ENCODE measurements at places on chromosomes 5 and 9. TPM values are rescaled to one million over a fixed set of nuclear protein-coding genes. Genes with fewer than 3 reads are reported as not detected.
A peak's percentile ranks its signal among the peaks of the same experiment; 100 is the strongest.

GRCh38 chr5:32325062-32325461, 12.3 kb upstream of the MTMR12 start:
- H3K36me3 ChIP-seq: no peaks in the 10 kb centered on the region
- no peaks in the 10 kb centered on the region for H3K27me3 ChIP-seq
- no peak overlapping the region for H3K27ac ChIP-seq
- no peaks in the 10 kb centered on the region for H3K4me1 ChIP-seq

- H3K27ac ChIP-seq: no peak overlapping the region
- H3K4me3 ChIP-seq: no peak overlapping the region
- no peaks in the 10 kb centered on the region for H3K4me1 ChIP-seq
- H3K27me3 ChIP-seq: no peaks in the 10 kb centered on the region
Observed at GRCh38 chr9:138011951-138012500, 134.4 kb downstream of the CACNA1B start.

DNA sequence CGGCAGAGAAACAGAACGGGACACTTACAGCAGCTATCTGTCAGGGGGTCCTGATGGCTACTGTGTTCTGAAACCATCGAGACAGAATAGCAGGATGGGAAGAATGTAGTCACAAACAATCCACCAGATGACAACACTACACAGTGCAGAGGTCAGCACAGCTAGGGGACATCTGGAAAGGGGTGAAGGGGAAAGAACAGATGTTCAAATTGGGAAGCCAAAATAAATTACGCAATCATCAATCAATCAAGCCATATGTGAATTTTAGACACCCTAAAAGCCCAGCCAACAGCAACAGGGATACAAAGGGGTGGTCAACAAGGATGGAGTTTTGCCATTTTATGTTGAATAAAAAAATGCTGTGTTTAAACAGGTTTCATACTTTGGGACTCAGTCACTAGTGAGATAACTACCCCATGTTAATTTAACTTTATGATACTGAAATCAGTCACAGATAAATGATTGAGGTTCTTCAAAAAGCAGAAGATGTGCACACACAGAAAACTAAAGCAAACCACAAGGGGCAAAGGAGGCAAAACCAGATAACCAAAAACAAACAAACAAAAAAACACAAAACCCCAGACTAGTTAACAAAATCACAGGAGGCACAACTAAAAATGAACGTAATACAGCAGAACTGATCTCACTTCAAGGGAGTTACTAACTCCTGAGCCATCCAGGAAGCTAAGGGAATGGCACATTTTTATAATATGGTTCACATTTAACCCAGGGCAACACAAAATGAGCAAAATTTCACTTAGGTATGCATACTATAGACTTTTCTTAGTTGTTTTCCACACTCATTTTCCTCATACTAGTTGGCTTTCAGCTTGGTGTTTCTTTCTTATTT, 65.9 kb downstream of the HABP4 start:
- H3K36me3 ChIP-seq: peaks cover 4% of the 10 kb centered on the region
- no peak for DNase-seq
- no peak overlapping the region for H3K4me3 ChIP-seq
- H3K27ac ChIP-seq: peak overlapping the region; percentile 79
- peaks cover 44% of the 10 kb centered on the region for H3K4me1 ChIP-seq

DNA sequence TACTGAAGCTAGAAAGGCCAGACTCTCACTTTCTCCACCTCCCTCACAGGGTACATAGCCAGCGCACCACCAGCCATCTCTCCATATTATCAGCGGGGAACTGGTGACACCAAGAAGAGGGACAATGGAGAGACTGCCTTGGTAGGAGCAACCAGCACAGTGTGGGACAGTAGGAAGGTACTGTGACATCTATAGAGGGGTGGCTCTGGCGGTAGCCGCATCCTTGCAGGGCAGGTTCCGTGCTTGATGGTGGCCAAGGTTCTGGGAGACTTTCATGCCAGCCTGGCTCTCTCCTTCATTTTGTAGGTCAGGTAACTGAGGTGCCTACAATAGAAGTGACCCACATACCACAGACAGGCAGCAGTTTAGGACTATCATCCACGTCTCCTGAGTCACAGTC, 65.5 kb upstream of the SMIM23 start:
- H3K27ac ChIP-seq: no peak overlapping the region
- no peak for DNase-seq
- no peaks in the 10 kb centered on the region for H3K4me1 ChIP-seq

- no peak overlapping the region for H3K4me3 ChIP-seq
- DNase-seq: no peak
- peaks cover 95% of the 10 kb centered on the region for H3K36me3 ChIP-seq
- no peak overlapping the region for H3K27ac ChIP-seq
- H3K4me1 ChIP-seq: no peaks in the 10 kb centered on the region
Observed at GRCh38 chr9:89340332-89340731, 22.0 kb downstream of the SECISBP2 start.

DNA sequence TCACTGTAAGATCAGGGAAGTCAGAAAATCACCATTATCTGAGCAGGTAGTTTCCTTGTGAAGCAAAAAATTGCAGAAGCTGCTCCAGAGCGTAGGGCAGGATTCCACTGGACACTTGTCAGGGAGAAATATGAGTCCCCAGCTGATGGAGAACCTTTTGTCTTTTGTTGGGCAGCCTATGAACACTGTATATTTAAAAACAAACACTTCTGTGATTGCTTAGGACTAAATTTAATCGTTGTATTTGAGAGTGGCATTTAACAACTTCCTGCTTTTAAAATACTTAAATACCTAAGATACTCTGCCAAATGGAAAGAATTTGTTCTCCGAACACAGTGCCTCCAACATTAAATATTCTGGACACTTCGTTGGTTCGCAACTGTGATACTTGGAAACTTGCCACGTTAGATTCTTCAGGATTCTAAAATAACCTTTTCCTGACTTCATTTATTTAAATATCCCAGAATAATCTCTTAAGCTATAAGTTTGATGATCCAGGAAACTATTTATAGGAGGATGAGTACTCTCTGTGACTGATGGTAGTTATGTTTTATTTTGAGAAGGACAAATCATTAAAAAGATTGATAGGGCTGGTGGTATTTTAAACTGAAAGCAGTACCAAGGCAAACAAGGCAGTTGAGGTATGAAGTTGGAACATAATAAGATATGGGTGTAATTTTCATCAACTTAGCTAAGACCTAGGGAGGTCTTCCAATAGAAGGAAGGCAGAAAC, 2.7 kb upstream of the HSPA4 start:
- H3K36me3 ChIP-seq: no peaks in the 10 kb centered on the region
- H3K4me3 ChIP-seq: no peak overlapping the region
- H3K27me3 ChIP-seq: no peaks in the 10 kb centered on the region
- no peak for DNase-seq
- peak overlapping the region; percentile 98 for H3K27ac ChIP-seq
- peaks cover under 1% of the 10 kb centered on the region for H3K4me1 ChIP-seq

GRCh38 chr5:92912283-92912682, 668.7 kb downstream of the NR2F1-AS1 start:
- no peak for DNase-seq
- H3K27ac ChIP-seq: no peak overlapping the region
- H3K36me3 ChIP-seq: no peaks in the 10 kb centered on the region

- H3K4me3 ChIP-seq: no peak overlapping the region
- no peaks in the 10 kb centered on the region for H3K36me3 ChIP-seq
- H3K27ac ChIP-seq: no peak overlapping the region
- no peak for DNase-seq
- H3K4me1 ChIP-seq: no peaks in the 10 kb centered on the region
Observed at GRCh38 chr9:99173570-99174504, 47.9 kb downstream of the ALG2 start.

GRCh38 chr9:114612272-114612923, 1.3 kb downstream of the TMEM268 start:
- peak overlapping the region; percentile 94 for H3K4me3 ChIP-seq
- peak overlapping the region; percentile 82 for H3K27ac ChIP-seq
- H3K4me1 ChIP-seq: peaks cover 4% of the 10 kb centered on the region
- DNase-seq: no peak
- no peaks in the 10 kb centered on the region for H3K36me3 ChIP-seq

DNA sequence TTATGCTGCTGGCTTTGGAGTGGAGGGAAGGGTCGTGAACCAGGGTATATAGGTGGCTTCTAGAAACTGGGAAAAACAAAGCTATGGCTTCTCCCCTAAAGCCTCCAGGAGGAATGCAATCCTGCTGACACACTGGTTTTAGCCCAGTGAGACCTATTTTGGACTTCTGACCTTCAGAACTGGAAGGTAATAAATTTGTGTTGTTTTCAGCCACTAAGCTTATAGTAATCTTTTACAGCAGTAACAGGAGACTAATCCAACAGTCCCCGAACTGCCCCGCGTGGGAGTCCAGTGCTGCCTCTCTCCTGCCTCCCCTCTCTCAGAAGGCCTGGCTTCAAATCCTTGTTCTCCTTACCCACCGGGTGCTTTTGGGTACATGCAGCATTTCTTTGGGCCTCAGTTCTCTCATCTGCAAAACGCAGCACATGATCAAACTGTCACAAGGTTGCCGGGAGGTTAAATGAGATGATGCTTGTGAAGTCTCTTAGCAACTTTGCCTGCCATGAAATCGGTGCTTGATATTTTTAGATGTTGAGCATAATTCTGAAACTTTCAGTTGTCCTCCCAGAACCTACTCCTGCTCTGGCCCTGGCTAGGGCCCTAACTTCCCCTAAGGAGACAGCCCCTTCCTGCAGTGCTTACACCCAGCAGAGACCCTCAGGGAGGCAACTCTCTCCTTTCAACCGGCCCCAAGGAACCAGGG, 127.3 kb upstream of the BOD1 start:
- DNase-seq: no peak
- no peaks in the 10 kb centered on the region for H3K4me1 ChIP-seq
- H3K27me3 ChIP-seq: no peaks in the 10 kb centered on the region

DNA sequence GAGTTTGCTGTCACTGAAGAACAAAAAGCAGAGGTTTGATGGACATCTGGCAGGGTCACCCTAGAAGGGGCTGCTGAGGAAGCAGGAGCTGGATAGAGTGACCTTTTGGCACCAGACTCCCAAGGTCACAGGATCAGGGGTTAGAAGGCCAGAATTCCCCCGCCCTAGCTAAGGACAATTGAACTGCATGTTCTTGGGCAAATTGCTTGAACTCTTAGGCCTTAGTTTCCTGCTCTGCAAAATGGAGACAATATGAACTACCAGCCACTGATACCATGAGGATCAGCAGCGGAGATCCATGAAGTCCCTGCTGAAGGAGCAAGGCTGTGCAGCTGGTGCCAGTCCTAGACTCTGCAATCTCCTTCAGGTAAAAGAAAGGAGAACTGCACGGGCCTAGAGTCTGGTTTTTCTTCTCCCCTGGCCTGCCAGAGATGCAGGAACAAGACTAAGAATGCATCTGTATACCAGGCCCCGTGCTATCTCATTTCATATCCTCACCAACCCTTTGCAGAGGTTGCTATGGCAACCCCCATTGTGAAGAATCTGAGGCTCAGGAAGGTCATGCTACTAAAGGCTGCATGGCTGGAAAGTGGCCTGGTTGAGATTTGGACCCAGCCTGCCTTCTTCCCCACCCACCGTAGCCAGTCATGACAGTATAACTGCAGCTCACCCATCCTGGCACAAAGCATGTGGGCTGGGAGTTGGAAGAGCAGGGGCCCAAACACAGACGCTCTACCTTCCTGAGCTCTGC, 33.7 kb downstream of the CAMK2A start:
- no peaks in the 10 kb centered on the region for H3K27me3 ChIP-seq
- no peaks in the 10 kb centered on the region for H3K36me3 ChIP-seq
- no peaks in the 10 kb centered on the region for H3K4me1 ChIP-seq

PCDHA7 gene
- total RNA-seq: not detected

LCN15 gene
- not detected for total RNA-seq

CCIN gene
- not detected for total RNA-seq

HAPLN1 gene
- total RNA-seq: 2.0 TPM

MCTP1 gene
- total RNA-seq: 112 TPM

MGAT1 gene
- 257 TPM for total RNA-seq
